ENCODE measurements at places on chromosomes 5 and 9. TPM values are rescaled to one million over a fixed set of nuclear protein-coding genes. Genes with fewer than 3 reads are reported as not detected.

GRCh38 chr5:33115467-33115866 lies 325.3 kb upstream of the TARS1 start:
- DNase-seq = no peak

- DNase-seq = no peak
Measured at GRCh38 chr5:6812800-6813731, 99.8 kb downstream of the TENT4A start.

GRCh38 chr9:73149371-73150067 lies 2.1 kb upstream of the ANXA1 start:
- peak; percentile 88 for DNase-seq

EIF4E1B gene
- not detected for total RNA-seq

DNA sequence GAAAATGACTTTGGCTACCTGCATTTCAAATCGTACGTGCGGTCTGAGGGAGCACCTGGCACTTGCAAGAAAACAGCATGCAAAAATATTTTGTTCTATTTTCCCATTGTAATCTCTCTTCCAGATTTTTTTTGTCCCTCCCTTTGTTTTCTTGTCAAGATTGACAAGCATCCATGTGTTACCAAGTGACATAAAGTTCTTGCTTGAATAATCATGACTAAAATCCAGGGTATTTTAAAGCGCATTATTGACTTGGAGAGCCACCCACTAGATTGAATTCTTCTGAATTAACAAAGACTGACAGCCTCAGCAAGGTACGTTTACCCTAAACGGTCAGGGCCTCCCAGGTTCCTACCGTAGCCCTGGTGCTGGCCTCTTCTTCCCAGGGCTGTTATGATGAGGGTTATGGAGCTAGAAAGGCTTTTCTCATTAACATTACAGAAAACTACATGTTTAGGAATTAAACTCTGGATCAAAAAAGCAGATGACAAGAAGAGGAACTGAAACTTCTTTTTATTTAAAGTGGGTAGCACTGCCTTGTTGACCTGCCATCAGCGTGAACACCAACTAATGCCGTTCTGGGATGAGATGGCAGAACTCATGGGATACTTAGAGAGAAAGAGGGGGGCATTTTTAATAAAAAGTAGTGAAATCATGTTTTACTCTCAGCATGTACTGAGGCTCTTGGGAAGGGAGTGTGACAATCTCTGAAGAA lies 297.0 kb downstream of the EFNA5 start:
- DNase-seq = no peak

MRPS27 gene
- 58.0 TPM for total RNA-seq

GRCh38 chr5:140136624-140137023 lies 10.9 kb downstream of the IGIP start:
- no peak for DNase-seq

GRCh38 chr9:7103771-7104170 lies 346.0 kb downstream of the KDM4C start:
- peak; percentile 66 for DNase-seq

DNA sequence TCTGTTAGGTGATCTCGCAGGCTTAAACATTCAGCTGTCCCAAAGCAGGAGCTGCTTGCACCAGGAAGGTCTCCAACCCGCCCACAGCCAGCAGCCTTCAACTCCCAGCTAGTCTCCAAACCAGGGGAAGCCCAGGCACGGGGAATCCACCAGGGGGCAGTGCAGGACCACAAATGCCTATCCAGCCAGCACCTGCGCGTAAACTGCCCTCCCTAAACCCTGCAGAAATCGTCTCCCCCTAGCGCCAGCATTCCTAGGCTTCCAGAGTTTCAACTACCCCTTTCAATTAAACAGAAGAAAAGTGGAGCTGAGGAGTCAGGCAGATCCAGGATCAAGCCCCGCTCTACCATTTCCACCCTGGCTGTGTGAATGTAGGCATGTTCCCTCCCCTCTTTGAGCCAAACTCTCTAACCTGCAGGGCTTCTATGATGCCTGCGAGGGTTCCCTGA lies 72.0 kb downstream of the HRH2 start:
- DNase-seq = peak; percentile 81

TEX53 gene
- total RNA-seq = not detected

GRCh38 chr9:78189461-78189860 lies 46.4 kb upstream of the CEP78 start:
- DNase-seq = no peak

DEPDC1B gene
- 18.7 TPM for total RNA-seq

- no peak for DNase-seq
Measured at GRCh38 chr9:115200711-115201505, 83.0 kb upstream of the TNC start.

- no peak for DNase-seq
Measured at GRCh38 chr9:4873066-4873465, 80.3 kb downstream of the RCL1 start.

GRCh38 chr9:92962303-92962649 lies 15.0 kb downstream of the FGD3 start:
- no peak for DNase-seq

Data from endothelial cell of umbilical vein (primary cell).